ENCODE measurements at places on chromosomes 6 and 20.
A peak's percentile ranks its signal among the peaks of the same experiment; 100 is the strongest.

DNA sequence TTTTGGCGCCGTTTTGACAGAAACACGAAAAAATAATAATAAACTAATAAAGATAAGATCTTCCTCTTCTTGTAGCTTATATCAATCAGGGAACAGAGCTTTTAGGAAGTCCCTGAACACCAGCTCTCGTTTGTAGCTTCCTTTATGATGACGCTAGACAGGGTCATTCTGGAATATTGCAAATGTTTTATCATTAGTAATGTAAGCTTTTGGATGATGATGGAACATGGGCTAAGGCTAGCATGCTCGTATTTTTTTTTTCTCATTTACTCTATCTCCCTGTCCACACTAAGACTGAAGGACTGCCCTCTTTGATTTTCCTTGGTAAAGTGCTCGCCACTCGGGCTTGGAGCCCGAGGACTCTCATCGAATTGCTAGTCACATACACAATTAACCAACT is 22.1 kb upstream of the POM121L2 start:
- no peak for DNase-seq

GRCh38 chr6:139175389-139175948 is 40.6 kb downstream of the HECA start:
- no peak for DNase-seq

GRCh38 chr6:38714239-38715015 is 684 bp upstream of the DNAH8 start:
- no peak for DNase-seq

GRCh38 chr6:42979523-42980177 is 669 bp upstream of the PEX6 start:
- DNase-seq: peak; percentile 40

DNA sequence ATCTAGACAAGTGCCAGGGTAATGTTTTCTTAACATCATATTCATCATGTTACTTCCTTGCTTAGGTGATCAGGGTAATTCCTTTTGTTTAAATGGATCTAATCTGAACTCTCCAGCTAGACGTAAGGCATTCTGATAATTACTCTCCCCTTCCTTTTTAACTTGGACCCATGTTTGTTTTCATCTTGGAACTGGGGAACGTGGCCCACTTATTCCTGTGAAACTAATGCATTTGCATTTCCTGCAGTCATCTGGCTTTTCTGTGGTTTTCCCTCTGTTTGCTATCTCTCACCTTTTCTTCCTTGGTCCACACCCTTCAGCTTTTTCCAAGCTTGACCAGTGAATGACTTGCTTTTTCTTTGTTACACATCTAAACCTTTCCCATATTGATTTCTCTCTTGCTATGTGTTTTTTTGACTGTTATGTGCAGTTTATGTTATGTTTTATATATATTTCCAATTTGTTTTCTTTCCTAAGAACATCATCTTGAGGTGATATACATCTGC is 33.3 kb downstream of the SLX4IP start:
- DNase-seq: no peak

- DNase-seq: no peak
Observed at GRCh38 chr6:22322103-22323030, 25.5 kb upstream of the PRL start.

GRCh38 chr6:88211446-88211845 is 45.3 kb upstream of the CNR1 start:
- DNase-seq: no peak

- DNase-seq: no peak
Observed at GRCh38 chr20:16100111-16100510, 473.1 kb downstream of the KIF16B start.

DNA sequence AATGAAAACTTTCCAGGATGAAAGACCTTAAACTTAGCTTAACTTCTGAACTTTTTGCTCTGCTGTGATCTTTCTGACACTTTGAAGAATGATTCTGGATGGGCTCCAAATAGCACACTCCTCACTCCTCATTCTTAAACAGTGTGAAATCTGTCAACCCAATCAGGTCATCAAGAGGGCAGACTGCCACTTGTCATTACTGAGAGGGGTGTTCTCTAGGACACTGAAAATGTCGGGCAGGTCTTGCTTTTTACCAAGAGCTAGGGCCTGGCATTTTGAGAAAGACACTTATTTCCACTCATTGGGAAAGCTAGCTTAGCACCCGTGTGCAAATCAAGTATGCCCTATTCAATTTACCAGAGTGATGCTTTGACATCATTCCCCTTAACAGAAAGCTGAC is 122.2 kb downstream of the MTFR2 start:
- DNase-seq: no peak

DNA sequence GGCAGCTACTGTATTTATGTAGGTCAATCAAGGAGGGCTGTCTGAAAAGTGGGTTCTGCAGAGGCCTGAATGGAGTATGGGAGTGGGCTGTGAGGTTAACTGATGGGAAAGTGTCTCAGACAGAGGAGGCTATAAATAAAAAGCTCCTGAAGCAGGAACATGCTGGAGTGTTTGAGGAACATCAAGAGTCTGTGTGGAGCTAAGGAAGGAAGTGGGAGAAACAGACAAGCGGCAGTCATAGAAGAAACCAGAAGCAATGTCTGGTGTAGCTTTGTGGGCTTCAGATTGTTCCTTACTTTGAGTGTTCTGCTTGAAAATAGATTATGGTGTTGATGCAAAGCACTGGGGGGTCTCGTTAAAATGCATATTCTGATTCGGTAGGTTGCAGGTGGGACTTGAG is 101.5 kb upstream of the OGFRL1 start:
- no peak for DNase-seq

DNA sequence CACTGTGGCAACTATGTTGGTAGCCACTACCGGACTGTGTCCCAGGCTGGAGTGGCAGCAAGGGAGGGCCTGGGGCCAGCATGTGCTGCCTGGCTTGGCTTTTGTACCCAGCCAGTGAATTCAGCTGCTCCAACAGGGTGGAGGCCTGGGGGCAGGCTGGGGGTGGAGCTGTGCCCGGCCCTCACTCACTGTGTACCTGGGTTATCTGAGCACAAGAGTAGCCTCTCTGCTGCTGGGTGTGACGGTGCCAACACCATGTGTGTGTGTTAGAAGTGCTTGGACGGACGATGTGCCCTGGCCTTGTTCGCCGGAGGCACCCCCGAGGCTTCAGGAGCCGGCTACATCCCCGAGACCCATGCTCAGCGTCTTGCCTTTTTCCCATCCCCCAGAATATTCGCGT is 49.2 kb downstream of the EFCAB8 start:
- no peak for DNase-seq

DNA sequence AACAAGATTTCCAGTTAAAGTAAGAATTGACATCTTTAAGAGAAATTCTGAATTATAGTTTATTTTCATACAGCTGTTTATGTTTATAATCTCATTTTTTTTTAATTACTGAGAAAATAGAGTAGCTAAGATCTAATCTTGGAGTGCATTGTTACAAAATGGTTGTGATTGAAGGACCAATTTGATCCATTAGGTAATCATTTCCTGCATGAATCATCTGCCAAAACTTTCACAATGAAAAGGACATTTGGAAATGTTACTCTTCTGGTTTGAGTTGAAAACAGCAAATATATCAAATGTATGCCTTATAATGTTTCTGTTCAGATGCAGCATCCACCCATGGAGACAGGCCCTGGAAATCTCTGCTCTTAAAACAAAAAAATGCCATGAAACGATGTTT is 19.0 kb downstream of the TUBB2A start:
- no peak for DNase-seq

GRCh38 chr6:170035901-170036304 is 255.0 kb downstream of the DLL1 start:
- no peak for DNase-seq

DNA sequence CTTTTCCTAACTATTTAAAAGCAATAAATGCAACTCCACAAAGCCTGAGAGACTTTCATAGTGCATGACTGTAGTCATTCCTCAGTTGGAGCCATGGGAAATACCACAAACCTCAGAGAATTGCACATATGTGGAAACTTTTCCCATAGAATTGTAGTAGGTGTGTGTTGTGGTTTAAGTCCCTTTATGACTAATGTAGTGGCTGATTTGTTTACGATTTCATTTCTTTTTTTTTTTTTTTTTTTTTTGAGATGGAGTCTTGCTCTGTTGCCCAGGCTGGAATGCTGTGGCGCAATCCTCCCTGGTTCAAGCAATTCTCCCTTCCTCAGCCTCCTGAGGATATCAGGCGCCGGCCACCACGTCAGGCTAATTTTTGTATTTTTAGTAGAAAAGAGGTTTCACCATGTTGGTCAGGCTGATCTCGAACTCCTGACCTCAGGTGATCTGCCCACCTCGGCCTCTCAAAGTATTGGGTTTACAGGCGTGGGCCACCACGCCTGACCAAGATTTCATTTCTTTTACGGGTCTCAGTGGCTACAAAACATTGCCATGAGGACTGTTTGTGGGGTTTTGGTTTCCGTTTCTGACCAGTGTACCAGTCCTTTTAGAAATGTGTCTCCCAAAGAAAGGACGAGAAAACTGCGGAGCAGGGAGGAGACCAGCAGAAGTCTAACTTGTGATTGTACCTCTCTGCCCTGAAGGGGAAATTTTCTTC is 212.1 kb upstream of the MARCKS start:
- no peak for DNase-seq

DNA sequence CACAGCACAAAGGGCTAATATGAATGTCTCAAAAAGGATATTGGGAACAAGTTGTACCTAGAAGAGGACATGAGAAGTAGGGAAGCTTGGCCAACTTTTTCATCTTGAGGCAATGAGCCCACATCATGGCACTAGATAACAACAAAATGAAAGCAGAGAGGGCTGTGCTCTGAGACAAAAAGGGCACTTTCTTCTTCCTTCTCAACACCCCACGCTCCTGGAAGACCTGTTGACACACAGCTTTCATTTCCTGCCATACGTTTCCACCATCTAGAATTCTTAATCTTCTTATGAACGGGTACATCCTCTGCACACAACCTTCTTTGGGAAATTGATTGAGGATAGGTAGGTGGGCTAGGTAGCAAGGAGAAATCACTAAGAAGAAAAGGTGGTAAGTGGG is 187.8 kb upstream of the STXBP5 start:
- no peak for DNase-seq

GRCh38 chr6:11432713-11433450 is 104.7 kb upstream of the TMEM170B start:
- no peak for DNase-seq

DNA sequence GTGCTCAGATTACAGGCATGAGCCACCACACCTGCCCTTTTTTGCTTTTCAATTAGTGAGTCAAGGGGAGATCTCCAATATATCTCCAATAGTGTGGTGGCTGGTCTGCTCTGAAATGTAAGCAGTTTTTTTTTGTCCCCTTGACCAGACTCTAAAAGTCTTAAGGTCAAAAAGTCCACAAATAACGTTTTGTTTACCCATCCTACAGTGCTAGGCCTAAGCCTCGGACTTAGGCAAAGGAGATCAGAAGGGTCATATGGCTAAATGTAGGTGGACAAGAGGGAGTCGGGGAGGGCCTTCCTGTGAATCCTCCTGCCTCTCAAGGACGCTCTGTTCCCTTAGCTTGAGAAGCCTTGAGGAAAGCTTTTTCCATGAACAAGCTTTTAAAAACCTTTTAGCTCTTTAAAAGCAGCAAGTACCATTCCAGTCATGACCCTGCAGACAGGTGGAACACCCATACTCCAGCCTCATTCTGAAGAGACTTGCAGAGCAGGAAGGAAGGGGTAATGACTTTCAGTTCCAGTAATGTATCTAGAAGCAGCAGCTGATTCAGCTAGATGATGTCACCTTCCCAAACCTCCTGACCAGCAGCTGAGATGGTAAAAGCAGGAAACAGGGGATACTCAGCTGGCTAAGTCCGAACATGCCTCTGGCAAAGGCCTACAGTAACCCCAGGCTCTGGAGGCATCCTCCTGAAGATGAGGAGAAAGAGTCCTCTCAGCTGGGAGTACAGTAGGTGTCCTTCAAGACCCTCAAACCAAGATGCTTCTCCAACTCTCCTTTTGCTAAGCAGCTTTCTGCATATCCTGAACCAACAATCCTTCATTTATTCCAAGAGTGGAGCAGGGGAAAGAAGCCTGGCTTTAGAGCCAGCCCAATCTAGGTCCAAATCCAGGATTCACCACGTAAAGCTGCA is 23.6 kb downstream of the BCL2L1 start:
- DNase-seq: peak; percentile 18

DNA sequence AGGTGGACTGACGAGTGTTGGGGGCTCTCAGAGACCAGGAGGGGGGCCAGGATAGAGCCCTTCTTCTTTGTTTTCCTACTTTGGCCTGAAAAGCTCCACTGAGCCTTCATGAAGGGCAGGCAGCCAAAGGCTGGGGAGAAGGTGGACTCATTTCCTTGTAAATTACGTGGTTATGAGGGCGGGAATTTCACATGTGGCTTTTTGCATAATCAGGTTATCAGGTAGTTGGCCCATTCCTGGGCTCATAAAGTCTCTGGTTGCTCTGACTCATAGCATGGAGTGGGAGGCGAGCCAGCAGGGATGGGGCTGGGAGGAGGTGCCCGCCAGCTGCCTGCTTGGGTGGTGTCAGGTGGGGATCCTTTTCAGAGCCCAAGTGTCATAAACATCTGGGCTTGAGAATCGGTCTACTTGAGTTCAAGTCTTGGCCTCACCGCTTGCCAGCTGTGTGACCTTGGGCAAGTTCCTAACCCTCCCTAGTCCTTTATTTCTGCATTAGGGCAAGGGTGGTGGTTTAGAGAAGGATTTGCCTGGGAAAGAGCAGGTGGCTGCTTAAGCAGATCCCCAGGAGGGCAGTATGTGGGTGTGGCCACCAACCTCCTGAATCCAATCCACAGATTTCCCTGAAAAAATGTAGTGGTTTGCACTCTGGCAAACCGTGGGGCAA is 26.5 kb upstream of the RNF24 start:
- no peak for DNase-seq

DNA sequence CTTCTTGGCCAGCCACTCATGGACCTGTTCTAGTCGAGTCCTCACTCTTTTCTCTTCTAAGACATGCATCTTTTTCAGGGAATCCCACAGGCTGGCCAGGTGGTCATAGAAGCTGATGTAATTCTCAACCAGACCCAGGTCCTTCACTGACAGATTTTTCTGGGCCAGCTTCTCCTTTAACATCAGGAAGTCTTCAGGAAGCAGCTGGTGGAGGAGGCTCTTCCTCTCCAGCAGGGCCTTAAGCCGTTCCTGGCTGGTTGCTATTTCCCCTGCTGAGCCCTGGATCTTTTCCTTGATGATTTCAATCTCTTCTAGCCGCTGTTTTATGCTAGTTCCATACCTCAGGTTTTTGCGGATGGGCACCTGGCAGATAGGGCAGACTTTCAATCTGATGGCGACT is 28.6 kb downstream of the DDX27 start:
- no peak for DNase-seq

DNA sequence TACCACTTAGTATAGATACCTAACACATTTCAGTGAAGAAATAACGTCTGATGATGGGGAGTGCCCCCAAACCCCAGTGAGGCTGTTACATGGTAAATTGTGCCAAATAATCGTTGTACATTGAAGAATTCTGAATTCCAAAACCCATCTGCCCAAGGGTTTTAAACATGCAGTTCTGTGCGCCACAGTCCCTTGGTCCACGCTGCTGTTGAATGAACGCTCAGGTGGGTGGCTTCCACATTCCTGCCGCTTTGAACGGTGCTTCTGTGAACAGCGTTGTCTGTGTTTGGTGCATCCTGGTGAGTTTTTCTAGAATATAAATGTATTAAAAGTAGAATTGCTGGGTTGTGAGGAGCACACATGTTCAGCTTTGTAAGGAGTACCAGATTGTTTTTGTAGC is 2.9 kb downstream of the GID8 start:
- DNase-seq: no peak
